ENCODE measurements at places on chromosomes 6 and 20.
A peak's percentile ranks its signal among the peaks of the same experiment; 100 is the strongest.

- DNase-seq = peak; percentile 71
These were observed 2.7 kb upstream of the MYT1 start for GRCh38 chr20:64161356-64162238.

- no peak for DNase-seq
These were observed 48.1 kb downstream of the SLC24A3 start for GRCh38 chr20:19260412-19261090.

GRCh38 chr6:62797190-62797589 is 414.1 kb upstream of the FKBP1C start:
- DNase-seq = no peak

- DNase-seq = no peak
These were observed 410.2 kb downstream of the CDC5L start for GRCh38 chr6:44797746-44798145.

DNA sequence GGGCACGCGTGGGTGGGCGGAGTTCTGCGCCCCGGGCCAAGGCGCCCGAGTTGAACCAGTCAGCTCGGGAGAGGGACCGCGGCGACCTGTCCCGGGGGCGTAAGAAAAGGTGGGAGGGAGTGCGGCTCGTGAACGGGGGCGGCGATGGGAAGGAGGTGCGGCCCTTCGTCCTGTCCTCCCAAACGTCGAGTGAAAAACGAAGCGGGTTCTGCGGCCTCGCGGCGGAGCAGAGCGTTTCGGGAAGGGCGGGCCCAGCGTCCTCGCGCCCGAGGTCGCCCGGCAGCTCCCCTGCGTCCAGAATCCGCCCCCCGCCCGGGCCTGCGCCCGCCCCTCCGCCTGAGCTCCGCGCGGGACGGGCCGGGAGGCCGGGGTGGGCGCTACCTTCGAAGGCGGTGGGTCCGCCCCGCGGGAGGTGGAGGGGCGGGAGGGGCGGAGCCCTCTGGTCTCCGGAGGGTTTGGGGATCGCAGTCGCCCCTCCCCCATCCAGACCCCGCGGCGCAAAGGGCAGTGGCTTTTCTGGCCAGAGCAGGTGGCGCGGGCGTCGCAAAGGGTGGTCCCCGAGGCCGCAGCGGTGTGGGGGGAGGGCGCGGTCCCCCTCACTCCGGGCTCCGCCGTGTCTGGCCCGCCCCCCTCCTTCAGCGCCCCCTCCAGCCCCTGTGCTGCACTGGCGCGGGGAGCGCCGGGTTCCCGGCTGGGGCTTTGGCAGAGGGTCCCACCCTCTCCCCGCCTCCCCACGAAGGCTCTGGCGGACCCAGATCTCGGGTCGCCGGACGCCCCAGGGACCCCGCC is 838 bp downstream of the STMN3 start:
- no peak for DNase-seq

- no peak for DNase-seq
These were observed 12.6 kb downstream of the HCK start for GRCh38 chr20:32064667-32065066.

- no peak for DNase-seq
These were observed 376 bp downstream of the C20orf202 start for GRCh38 chr20:1203630-1204029.

- no peak for DNase-seq
These were observed 54.4 kb downstream of the ARFGEF2 start for GRCh38 chr20:48975955-48976354.

DNA sequence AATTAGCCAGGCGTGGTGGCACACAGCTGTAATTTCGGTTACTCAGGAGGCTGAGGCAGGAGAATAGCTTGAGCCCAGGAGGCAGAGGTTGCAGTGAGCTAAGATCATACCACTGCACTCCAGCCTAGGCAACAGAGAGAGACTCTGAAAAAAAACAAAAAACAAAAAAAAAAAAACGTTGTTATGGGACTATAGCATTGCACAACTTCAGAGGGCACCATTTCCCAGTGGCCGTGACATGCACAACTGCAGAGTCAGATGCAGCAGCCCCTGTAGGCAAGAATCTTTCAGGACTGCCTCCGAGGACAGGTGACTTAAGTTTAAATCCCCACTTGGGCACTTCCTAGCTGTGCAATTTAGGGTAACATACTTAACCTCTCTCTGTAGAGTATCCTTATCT is 64.0 kb downstream of the ZNF217 start:
- no peak for DNase-seq

GRCh38 chr6:16663901-16664300 is 97.4 kb downstream of the ATXN1 start:
- DNase-seq = no peak

DNA sequence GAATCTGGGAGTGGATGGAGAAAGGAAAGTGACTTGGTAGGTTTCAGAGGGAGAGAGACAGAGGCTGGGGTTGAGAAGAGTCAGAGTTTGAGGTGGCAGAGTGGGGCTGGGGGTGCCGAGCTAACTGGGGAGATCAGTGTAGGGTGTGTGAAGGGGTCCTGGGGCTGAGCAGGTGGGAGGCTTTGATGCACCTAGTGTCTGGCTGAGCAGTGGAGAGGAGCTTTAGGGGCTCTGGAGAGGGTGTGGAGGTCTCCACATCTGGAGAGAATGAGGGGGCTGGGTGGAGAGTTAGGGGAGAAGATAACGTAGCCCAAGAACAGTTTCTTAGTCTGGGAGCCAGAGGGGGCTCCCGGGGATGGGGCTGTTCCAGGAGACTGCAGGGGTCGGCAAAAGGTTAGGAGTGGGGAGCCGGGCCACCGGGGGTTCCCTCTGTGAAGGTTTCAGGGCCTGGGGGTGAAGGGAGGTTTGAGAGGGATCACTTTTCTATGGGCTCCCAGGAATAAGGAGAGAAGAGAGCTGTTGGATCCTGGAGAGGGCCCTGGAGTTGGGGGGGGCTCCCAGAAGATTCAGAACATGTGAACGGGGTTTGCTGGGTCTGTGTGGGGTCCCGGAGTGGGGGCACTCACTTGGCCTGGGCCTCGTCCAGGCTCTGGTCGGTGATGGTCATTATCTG is 797 bp downstream of the PBX2 start:
- DNase-seq = no peak

GRCh38 chr6:7893342-7893741 is 17.2 kb downstream of the TXNDC5 start:
- DNase-seq = no peak

DNA sequence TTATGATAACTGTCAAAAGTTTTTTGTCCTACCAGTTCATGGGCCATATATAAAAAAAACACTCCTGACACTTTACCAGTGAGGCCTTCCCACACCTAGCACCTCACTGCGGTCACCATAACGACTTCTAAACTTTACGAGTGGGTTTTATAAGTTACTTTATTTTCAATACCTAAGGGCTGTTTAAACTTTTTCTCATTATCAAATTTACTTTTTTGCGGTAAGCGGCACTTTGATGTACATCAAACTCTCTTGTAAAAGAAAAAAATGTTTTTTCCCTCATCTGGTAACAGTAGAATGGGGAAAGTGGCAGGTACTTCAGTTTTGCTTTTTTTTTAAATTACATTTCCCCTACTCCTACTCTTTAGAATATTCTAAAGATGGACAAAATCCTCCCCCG is 36.2 kb downstream of the FYN start:
- DNase-seq = no peak

DNA sequence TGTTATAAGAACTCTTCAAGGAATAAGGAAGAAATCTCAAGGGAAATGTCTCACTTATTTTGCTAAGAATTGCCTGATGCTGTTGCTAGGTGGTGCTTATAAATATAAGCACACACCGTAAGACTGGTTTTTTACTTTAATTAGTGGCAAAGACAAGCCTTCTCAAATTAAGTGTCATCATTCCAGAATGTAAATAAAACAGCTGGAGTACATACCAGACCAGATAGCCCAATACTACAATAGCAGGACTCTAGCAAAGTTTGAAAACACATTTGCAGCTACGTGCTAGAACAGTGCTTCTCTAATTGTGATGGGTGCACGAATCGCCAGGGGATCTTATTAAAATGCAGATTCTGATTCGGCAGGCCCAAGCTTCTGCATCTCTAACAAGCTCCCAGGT is 6.8 kb downstream of the CNKSR3 start:
- DNase-seq = no peak

- peak; percentile 12 for DNase-seq
These were observed 134.3 kb downstream of the SLC23A2 start for GRCh38 chr20:4867051-4867450.

GRCh38 chr6:145830612-145831011 is 16.0 kb upstream of the FBXO30 start:
- DNase-seq = no peak

- DNase-seq = no peak
These were observed 28.2 kb downstream of the NCOA3 start for GRCh38 chr20:47529840-47530239.

DNA sequence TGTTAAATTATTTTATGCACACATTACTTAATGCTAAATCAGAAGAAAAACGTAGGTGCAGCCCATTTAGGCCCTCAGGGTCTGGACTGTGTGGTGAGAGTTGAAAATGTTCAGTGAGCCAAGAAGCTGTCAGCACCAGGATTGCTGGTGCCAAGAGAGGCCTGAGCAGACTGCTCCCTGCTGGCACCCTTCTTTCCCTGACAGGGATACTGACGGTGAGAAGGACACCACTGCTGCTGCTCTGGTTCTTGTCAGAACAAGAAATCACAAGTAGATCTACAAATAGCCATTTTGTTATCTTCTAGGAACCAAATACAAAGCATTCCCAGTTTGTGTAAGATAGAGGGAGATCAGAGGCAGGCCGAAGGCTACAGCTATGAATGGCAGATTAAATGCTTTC is 48.7 kb upstream of the CRISP1 start:
- DNase-seq = no peak

GRCh38 chr6:151698931-151699700 is 108.4 kb upstream of the ESR1 start:
- DNase-seq = no peak

DNA sequence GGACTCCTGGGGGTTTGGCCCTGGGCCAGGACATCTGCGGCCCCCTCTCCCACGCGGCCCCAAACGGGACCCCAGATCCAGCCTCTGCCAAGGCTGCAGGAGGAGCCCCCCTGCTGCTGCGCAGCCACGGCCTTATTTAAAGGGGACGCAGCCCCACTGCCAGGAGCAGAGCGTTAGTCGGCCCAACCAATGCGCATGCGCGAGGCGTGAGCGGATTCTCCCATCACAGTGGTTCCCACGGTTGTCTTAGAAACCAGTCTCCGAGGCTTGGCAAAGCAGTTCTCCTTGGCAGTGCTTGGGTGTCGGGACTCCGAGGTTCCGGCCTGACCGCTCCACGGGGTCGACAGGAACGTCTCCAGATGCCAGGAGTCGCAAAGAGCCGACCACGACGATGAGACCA is 288.3 kb upstream of the ZNF337 start:
- DNase-seq = no peak

GRCh38 chr6:112357791-112358190 is 10.7 kb downstream of the RFPL4B start:
- DNase-seq = no peak

GRCh38 chr6:169487579-169488436 is 214.0 kb downstream of the WDR27 start:
- DNase-seq = peak; percentile 15

- DNase-seq = no peak
These were observed 687.3 kb downstream of the QKI start for GRCh38 chr6:164101859-164102258.

Data from Calu3 (cell line).